Mesothelial cell of epicardium (in vitro differentiated cells): ENCODE measurements at places on chromosomes 16 and 17. TPM values are rescaled to one million over a fixed set of nuclear protein-coding genes. Genes with fewer than 3 reads are reported as not detected.

Gene PLEKHH3
- total RNA-seq: 35.9 to 38.2 TPM (median 37.8 TPM) in 3 replicates

Gene SLC12A3
- not detected in 3 replicates for total RNA-seq

Gene KCNH4
- total RNA-seq: 0.11 to 0.25 TPM (median 0.18 TPM) in 3 replicates

Gene NPIPA3
- 4.4 to 5.7 TPM (median 4.5 TPM) in 3 replicates for total RNA-seq

Gene CDH5
- 0.09 to 0.27 TPM (median 0.16 TPM) in 3 replicates for total RNA-seq

Gene CYGB
- total RNA-seq: 8.6 to 10.4 TPM (median 10.1 TPM) in 3 replicates

Gene SRL
- total RNA-seq: 1.7 to 1.8 TPM (median 1.8 TPM) in 3 replicates
